ENCODE measurements at places on chromosomes 16 and 17.

GRCh38 chr17:1762901-1763898 lies 1.3 kb downstream of the SERPINF1 start:
- no peak for DNase-seq

DNA sequence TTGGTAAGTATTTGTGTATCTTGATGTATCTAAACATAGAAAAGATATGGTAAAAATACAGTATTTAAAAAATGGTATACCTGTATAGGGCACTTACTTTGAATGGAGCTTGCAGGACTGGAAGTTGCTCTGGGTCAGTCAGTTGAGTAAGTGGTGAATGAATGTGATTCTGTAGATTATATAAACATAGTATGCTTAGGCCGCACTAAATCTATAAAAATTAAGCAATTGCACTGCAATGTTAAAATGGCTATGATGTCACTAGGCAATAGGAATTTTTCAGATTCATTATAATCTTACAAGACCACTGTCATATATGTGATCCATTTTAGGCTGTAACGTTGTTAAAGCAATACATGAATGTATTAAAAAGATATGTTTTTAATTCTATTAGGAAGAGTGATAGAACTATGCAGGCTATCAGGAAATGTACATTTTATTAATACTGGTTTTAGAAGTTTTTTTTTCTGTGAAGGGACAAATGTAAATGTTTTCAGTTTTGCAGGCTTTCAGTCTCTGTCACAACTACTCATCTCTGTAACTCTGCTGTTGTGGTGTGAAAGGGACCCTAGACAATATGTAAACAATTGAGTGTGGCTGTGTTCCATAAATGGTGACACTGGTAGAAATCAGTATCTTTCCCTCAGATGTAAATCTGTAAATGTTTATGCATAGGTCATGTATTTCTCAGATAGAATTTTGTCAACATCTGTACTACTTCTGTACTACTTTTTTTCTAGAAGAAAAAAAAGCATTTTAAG lies 10.5 kb downstream of the CBFB start:
- DNase-seq: no peak

DNA sequence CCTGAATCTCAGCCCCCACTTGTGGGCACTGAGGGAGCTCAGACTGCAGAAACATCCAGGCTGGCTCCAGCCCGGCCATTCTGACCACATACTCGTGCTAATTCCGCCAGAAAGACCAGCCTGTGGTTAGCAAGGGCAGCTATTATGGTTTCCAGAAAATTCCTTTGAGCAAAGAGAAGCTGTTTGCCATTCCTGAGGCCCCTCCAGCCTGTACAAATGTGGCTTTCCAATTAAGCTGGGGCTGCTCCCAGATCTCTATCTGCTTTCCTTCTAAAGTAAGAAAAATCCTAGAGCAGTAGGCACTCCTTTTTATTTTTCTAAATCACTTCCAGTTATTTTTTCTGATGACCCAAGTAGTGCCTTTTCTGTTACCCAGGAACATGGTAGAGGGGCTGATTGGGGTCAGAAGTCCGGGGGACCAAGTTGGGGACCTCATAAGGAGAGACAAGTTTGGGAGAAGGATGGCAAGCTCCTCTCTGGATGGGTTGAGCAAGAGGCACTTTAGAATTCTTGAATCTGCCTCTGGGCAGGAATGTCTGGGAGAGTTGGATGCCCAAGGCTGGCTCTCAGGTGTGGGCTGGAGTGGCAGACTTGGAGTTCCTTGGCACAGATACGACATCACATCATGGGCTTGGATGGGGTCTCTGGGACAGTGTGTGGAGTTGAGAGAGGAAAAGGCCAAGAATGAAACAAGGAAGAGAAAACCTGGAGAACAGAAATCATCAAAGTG lies 83.3 kb upstream of the TNRC6C start:
- no peak for DNase-seq

GRCh38 chr16:55678161-55678821 lies 22.5 kb downstream of the SLC6A2 start:
- DNase-seq: no peak

GRCh38 chr16:5619304-5619703 lies 521.7 kb upstream of the EEF2KMT start:
- no peak for DNase-seq

GRCh38 chr17:12507026-12507595 lies 158.6 kb upstream of the MYOCD start:
- no peak for DNase-seq

DNA sequence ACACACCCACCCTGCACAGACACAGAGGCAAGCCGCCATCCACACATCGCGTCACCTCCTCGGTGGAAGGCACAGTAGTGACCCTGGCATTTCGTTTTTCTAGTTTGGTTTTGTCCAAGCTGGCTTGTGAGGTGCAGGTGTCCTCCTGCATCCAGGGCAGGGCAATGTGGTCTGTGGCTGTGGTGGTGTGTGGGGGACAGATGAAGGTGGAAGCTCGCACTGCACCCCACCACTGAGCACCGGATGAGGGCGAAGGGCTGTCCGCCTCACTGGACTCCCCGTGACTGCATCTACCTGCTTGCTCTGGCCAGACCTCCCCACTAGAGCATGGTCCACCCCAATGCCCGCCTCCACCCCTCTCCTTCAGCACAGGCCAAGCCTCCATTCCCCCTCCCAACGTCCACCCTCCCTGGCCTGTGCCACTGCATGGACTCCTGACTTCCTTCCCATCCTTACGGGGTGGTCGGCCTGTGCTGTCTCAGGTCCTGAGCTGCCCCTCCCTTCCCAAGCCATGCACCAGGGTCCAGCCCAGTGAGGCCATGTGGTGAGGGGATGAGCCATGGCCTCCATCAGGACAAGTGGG lies 78.8 kb upstream of the CBX4 start:
- no peak for DNase-seq

GRCh38 chr17:66527335-66527734 lies 224.9 kb downstream of the PRKCA start:
- DNase-seq: no peak

GRCh38 chr17:70661342-70662222 lies 492.2 kb downstream of the KCNJ2 start:
- no peak for DNase-seq

DNA sequence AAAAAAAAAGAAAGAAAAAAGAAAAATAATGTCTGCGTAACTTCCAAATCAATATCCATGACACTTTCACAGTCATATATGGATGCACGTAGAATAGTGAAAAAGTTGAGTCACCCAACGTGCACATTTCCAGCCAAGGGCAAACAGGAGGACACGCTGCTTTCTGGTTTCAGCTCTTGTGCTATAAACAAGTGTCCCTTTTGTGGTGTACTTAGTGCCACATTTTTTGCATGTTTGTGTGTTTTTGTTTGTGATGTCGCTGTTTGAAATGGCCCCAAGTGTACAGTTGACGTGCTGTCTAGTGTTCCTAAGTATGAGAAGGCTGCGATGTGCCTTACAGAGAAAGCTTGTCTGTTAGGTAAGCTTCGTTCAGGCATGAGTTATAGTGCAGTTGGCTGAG lies 2.9 kb downstream of the CHD9 start:
- DNase-seq: no peak

- DNase-seq: no peak
Measured at GRCh38 chr17:72334205-72334604, 213.4 kb downstream of the SOX9 start.

- DNase-seq: no peak
Measured at GRCh38 chr17:37060928-37061327, 112.2 kb downstream of the AATF start.

GRCh38 chr16:31407406-31407805 lies 14.3 kb downstream of the ITGAD start:
- no peak for DNase-seq

DNA sequence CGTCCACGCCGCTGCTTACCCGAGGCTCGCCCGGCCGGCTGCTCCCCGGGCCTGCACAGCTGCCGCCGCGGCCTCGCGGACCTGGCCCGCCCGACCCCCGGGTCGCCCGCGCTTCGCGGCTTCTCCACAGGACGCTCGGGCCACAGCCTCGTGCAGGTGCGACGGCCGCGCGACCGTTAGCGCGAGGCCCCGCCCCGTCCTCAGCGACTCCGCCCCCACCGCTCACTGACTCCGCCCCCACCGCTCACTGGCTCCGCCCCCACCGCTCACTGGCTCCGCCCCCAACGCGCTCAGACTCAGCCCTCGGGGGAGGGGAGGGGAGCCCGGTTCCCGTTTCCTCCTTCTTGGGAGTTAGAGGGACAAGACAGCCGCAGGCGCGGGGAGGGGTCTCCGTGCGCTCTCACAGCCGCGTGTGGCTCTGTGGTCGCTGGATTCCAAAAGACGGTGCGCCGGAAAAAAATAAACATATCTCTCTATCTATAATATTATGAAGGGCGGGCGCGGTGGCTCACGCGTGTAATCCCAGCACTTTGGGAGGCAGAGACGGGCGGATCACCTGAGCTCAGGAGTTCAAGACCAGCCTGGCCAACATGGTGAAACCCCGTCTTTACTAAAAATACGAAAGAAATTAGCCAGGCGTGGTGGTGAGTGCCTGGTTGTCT lies at the start of gene MEIOB:
TSS of gene MEIOB (minus strand) at position 191 of the 662 bp plus-strand sequence. CDS start 3,989 bp downstream, outside the sequence.
- DNase-seq: peak; percentile 8

- no peak for DNase-seq
Measured at GRCh38 chr17:4840893-4841242, 7.7 kb downstream of the MINK1 start.

DNA sequence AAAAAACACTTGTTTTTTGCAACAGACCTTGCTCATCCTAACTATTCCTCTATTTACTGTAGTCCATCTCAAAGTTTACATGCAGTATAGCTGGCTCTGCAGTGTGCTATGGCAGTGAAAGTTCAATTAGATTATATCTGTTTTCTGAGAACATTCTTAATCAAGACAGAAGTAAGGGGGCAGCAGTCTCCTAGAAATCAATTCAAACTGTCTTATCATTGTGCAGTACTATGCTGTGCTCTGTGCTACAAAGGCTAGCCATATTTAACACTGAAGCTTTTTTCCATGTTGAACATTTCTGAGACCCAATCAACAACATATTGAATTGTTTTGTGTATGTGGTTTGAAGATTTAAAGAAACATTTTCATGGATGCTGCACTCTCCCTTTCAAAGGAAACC lies 11.4 kb downstream of the NETO2 start:
- no peak for DNase-seq

DNA sequence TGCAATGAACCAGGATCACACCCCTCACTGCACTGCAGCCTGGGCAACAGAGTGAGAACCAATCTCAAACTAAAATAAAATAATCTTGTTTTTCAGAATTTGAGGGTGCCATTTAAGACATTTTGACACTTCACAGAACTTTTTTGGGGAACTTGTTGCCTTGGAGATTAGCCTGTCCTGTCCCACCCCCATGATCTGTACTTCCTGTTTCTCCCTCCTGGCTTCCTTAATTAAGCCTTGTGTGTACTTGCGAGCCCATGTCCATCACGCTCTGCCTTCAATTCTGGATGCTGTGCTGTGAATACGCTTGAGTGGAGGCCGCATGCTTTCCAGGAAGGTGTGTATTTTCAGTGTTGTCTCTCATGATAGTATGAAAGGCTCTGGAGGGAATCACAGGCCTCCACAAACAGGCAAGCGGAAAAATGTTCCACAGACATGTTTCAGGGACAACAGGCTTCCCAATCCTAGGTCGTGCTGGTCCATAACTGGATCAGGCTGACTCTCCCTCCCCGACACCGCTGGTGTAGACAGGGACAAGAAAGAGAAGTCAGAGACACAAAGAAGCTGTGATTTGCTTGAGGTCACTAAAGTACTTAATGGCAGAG lies 56.9 kb downstream of the NOS2 start:
- no peak for DNase-seq

DNA sequence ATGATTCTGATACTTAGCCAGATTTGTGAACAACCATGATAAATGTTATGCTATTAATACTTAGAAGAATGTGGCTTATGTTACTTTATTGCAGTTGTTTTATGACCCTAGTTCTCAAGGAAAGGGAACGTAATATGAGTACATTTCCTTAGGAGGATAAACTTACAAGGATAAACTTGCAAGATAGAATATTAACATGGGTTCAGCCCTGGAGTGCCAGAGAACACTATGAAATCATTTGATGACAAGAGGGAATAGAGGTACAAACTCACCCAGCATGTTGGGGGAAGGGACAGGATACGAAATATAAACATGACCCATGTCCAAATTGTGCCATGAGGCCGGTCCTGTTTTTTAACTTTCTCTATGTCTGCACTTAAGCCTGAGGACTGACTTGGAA lies 13.0 kb upstream of the ABCA5 start:
- no peak for DNase-seq

DNA sequence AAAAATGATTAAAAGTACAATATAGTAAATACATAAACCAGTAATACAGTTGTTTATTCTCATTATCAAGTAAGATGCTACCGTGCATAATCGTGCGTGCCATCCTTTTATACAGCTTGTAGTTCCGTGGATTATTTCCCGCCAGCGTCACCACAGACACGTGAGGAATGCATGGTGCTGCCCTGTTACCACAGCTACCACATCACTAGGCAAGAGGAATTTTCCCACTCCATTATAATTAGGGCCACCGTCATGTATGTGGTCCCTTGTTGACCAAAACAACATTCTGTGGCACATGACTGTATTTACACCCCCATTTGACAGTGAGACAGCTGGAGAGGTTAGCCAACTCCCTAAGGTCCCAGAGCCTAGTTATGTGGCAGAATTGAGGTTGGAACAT lies 30.5 kb upstream of the LGALS9 start:
- no peak for DNase-seq

GRCh38 chr17:6138761-6139446 lies 68.7 kb downstream of the WSCD1 start:
- DNase-seq: no peak

GRCh38 chr16:54928016-54928356 lies 2.7 kb upstream of the IRX5 start:
- no peak for DNase-seq

DNA sequence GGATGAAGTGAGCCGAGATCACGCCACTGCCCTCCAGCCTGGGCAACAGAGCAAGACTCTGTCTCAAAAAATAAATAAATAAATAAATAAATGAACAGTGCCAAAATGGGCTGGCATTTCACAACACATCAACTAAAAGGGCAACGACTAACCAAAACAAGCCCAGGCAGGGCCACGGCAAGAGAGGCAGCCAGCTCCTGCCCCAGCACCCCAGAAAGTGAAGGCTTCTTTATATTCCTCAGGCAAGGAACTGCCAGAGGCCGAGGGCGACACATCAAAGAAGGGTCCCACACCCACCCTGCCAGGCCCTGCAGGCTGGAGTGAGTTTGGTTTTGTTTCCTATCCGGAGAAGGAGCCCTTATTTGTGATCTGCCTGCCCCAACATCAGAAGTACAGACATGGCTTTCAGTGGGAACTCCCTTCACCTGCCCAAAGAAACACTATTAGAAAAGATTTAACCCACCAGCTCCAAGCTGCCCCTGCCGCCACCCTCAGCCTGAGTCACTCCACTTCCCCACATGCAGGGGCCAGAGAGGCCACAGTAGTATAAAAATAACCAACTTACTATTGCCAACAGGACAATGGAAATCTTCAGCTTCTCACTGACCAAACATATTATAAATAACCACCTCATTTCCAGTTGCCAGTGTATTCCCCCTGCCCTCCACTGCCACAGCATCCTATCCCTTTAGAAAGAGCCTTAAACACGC lies 8.0 kb downstream of the FBXO31 start:
- DNase-seq: no peak

GRCh38 chr16:10402975-10403374 lies 17.1 kb downstream of the ATF7IP2 start:
- DNase-seq: no peak

- no peak for DNase-seq
Measured at GRCh38 chr16:66457888-66458287, 30.8 kb downstream of the BEAN1 start.
